Activated CD4-positive, alpha-beta T cell treated with anti-CD3 and anti-CD28 coated beads, Interleukin-2, amount 50 U/mL, for 4 hours (primary cell): ENCODE measurements at places on chromosomes 5 and 9.
A peak's percentile ranks its signal among the peaks of the same experiment; 100 is the strongest.

DNA sequence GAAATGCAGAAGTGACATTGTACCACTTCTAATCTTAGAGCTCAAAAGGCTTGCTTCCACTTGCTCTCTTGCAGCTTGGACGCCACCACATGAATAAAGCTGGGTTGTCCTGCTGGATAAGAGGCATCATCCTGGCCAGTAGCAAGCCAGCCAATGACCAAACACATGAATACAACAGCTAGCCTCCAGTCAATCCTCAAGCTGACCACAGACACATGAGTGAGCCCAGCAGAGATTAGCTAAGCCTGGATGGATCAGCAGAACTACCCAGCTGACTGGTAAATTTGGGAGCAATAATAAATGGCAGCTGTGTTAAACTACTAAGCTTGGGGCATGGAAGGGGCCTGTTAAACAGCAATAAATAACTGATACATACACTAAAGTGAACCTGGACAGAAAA, 121.1 kb upstream of the SLC12A2 start:
- DNase-seq: no peak

DNA sequence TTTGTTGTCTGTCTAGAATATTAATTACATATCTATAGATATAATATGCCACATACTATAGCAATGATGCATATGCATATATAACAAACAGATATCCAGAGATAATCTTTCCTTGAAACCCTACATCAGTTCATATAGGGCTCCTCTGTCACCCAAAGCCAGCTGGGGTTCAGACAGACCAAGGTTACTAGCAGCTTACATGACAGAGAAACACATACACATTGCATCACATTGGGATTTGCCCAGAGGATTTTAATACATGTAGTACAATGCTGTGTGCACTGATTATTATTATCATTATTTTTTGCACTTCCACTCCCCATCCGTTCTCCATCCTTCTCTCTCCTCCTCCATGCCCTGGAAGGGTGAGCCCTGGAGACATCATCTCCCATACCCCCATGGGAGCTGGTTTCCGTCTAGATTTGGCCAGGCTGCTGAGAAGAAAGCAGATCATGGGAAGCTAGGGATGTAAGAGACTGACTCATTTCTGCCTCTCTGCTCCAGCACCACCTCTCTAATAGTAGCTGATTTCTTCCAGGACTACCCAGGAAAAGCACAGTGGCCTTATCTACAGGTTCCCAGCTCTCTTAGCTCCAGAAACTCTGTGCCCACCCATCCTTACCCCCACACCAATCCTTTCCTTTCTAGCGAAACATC, 23.3 kb downstream of the FST start:
- DNase-seq: no peak

DNA sequence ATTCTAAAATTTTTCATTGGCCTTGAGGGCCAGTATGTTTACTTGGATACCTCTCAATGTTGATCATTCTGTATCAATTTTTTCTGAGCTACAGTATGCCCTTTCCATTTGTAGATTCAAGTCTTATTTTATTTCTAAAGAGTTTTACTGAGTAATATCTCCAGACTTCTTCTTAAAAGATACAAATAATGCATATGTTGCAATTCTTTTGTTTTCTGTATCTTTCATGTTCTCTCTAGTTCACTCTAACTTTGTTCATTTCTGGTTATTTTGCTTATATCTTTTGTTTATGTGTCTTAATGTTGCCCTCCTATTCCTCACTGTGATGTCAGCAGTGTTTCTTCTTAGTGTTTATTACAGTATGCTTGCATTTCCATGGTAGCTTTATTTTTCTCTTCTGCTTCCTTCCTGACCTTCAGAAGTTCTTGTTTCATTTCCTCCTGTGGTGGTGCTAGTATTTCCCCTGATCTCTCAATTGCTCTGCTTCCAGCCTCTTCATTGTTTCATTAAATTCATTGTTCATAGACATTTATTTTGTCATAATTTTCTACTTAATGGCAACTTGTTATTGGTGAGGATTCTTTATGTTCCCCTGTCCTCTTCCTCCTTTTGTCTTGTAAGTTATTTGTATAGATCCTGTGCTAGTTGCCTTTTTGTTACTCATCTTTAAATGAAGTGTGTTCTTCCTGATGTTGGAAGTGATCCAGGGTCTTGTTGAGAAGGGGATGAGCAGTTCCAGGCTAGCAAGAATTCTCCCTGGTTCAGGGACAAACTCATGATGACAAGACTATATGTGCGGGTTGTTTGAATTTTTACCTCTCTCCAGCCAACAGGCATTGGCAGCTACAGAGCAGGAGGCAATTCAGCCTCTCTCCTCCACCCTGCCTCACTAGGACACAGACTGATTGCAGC, 160.8 kb downstream of the DEPDC1B start:
- no peak for DNase-seq

DNA sequence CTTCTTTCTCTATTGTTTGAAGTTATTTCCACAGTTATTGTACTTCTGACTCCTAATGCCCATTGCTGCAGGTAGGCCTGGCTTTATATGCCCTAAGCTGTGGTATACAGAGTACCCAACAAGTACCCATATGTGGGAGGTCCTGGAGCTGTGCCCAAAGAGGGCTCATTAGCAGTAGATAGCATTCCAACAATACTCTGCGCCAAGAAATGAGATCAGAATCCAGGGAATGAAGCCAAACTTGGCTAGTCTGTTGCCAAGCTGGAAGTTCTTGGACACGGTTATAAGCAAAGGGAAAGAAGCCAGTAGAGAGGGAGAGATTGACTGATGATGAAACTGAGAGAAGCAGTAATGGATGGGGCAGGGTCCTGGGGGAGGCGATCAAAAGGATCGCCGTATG, 29.7 kb upstream of the FAM169A start:
- DNase-seq: no peak

GRCh38 chr5:66407765-66408164, 188.4 kb upstream of the MAST4 start:
- DNase-seq: no peak

DNA sequence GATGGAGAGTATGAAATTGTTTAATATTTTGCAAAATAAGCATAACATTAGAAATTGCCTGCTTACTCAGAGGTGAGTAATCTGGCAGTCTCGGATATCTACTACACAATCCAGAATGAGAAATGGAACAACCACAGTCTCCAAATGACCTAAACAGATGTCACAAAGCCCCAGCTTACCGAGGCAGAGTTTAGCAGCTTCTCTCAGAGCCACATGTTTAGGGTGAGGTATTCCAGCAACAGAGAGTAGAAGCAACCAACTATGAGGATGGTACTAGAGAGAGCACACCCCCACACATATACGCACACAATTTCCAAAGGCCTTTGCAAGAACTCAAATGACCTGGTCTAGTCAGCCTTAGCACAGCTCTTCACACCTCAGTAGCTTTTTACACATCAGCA, 122.7 kb upstream of the LPAR1 start:
- DNase-seq: no peak

GRCh38 chr5:14048434-14048833, 94.7 kb upstream of the TRIO start:
- no peak for DNase-seq

GRCh38 chr9:89470224-89470839, 27.6 kb downstream of the SEMA4D start:
- DNase-seq: no peak

- DNase-seq: no peak
Observed at GRCh38 chr9:18989865-18990264, 43.1 kb downstream of the SAXO1 start.

- DNase-seq: no peak
Observed at GRCh38 chr9:85155352-85155751, 485.8 kb downstream of the NTRK2 start.

DNA sequence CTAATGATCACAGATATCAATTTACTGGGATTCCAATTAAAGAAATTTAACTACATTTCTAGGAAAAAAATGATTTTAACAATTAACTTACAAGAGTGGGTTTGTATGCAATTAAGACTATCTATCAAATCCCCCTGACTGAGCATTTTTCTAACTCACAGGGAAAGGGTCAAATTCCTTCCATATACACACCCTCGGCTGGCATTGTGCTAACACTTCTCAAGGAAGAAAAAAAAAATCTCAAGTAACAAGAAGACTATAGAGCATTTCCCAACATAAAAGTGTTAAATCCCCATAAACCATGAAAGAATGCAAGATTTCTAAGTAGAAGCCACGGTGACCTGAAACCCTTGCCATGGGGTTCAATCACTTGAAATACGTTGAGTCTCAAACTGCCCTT, 368.8 kb downstream of the GLIS3 start:
- no peak for DNase-seq

DNA sequence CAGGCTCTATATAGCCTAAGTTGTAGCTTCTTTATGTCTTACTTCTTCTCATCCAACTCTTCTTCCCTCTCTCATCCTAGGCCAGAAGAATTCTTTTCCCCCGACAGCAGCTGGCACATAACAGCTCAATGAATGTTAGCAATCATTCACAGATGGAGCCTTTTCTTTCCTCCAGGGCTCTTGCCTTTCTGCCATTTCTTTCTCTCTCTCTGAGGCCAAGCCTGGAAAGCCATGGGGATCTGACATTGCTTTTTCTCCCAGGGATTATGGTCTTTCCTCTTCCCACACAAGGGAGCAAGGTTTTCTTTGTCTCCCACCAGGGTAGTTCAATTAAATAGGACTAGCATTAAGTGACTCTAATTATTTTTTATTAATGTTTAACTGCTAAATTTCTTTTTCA, 20.5 kb downstream of the SMIM15 start:
- no peak for DNase-seq

DNA sequence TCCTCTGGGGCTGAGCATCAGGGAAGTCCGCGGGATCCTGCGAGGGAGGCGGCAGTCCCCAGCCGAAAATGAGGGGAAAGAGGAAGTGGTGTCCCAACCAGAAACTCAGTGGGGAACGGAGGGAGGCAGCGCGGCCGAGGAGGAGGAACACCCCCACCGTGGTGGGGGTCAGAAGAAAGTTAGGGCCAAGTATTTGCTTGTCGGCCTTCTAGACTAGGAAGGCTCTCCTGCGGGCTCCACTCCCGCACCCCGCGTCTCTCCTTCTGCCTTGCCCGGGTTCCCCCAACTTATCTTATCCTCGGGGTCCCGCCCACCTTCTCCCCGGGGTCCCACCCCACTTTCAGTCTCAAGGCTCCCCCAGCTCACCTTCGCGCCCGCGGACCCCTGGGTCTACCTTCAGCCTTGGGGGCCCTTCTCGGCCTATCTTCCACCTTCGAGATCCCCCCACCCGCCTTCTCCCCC, 557 bp upstream of the PHF2 start:
- DNase-seq: peak; percentile 40

GRCh38 chr5:3605298-3606010, 9.8 kb downstream of the IRX1 start:
- no peak for DNase-seq

DNA sequence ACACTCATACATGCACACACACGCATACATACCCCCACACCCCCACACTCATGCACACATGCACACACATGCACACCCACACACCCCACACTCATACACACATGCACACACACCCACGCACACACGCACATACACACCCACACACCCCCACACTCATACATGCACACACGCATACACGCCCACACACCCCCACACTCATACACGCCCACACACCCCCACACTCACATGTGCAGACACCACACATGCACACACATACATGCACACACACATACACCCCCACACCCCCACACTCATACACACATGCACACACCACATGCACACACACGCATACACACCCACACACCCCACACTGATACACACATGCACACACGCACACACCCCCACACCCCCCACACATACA, 118.3 kb downstream of the COL5A1 start:
- no peak for DNase-seq
